ENCODE measurements at places on chromosomes 3 and 15. TPM values are rescaled to one million over a fixed set of nuclear protein-coding genes. Genes with fewer than 3 reads are reported as not detected.

SERPINI2 gene
- total RNA-seq, result not detected

GPR62 gene
- 0.13 TPM for total RNA-seq

PRSS50 gene
- total RNA-seq, result 0.13 TPM

SPINK8 gene
- not detected for total RNA-seq

MSL2 gene
- total RNA-seq, result 39.1 TPM

SEMA5B gene
- 10.1 TPM for total RNA-seq

CCDC174 gene
- 31.0 TPM for total RNA-seq

TPM1 gene
- total RNA-seq, result 396 TPM

TTLL13 gene
- total RNA-seq, result 0.71 TPM

BUB1B gene
- total RNA-seq, result 0.67 TPM

GHSR gene
- total RNA-seq, result not detected

A4GNT gene
- not detected for total RNA-seq

MEIS2 gene
- 22.0 TPM for total RNA-seq

DNA sequence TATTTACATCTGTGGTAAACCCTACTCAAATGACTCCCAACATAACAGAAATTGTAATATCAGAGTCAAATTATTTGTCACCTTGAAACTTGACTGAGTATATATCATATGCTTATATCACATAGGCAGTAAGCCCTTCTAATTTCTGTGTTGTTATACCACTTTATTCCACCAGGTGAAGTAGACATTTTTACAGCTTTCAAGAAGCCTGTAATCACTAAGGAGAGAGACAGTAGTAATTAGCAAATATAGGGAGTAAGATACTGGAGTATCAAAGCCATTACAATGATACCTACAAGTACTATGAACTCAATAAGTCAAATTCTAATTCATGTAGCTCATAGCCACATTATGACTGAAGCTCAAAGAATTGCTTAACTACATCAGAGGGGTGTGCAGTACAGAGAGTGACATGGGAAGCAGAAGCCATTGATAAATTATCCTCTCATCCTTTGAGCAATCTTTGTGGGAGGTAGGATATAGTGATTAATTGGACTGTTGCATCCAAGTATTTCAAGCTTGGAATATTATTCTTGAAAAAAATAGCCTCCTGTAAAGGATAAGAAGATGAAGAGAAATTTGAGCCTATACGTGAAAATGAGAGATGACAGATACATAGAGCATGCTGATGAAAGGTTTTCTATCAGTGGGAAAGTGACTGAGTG, 1005.9 kb downstream of the ZPLD1 start:
- no peak for DNase-seq

GRCh38 chr3:186570941-186571643, 572 bp downstream of the DNAJB11 start:
- DNase-seq, result no peak

DNA sequence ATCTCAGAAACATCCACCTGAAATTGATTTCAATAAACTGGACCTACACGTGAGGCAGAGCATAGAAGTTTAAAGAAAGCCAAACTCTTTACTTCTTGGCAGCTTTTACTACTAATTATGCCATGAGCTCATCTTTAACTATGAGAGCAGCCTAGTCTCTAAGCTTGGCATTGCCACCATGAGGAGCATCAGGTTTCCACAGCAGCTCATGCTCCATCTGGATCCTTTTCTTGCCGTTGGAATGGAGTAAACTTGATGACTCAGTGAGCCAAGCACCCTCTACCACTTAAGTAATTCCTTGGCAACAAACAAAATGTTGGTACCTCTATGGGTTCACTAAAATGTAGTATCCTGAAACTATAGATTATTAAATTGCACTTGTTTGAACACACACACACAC, 583.2 kb downstream of the EPHA3 start:
- DNase-seq, result no peak

DNA sequence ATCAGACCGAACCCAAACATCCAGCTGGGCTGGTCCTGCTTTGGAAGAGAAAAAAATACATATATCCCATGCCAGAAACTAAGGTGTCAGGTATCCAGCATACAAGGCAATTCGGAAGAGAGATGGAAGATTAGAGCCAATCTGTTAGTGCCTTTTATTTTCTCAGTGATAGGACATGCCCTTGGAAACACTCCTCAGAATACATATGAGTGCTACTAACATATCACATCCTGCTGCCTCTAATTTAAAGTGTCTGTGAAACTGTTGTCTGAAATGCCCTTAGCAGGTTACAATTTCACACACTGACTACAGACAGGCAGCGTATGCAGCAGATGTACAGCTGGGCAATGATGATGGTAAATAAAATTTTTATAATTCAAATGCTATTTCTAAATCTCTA, 78.9 kb downstream of the RBPMS2 start:
- DNase-seq, result no peak

GRCh38 chr15:46383978-46384377, 749.1 kb downstream of the SQOR start:
- DNase-seq, result no peak

GRCh38 chr3:16012086-16012485, 162.4 kb upstream of the GALNT15 start:
- no peak for DNase-seq

DNA sequence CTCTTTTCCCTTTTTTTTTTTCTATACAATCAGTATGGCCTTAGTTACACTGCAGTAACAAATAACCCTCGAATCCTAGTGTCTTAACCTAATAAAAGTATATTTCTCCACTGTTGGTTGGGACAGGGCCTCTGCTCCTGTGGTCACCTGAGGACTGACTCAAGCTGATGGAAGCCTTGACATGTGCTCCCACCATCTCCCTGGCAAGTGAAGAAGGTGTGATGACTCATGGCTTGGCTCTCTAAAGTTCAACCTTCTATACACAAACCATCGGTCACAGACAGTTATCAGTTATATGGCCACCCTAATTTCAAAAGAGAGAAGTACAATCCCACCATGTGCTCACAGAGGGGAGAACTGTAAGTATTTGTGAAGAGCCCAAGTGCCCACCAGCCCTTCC, 65.8 kb upstream of the CACNA2D3 start:
- DNase-seq, result no peak

DNA sequence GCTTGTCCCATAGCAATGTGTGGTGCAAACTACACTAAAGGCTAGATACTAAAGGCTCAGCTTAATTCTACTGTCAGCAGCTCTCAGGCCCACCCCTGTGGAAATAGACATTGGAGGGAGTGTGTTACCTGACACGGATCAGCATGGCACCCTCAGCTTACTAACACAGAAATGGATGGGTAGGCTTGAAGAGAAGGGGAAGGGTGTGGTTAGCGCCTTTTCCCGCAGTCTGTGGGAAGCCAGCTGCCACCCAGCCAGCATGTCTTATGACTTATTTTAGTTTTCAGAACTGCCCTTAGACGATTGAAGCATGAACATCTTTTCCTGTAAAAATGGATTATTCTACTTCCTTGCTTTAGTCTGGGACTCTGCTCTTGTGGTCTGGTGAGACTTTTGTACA, 25.8 kb upstream of the ADPGK start:
- no peak for DNase-seq

- no peak for DNase-seq
Observed at GRCh38 chr3:152827313-152827712, 7.6 kb upstream of the P2RY1 start.

GRCh38 chr3:122902326-122902725, 107.5 kb downstream of the SLC49A4 start:
- no peak for DNase-seq

DNA sequence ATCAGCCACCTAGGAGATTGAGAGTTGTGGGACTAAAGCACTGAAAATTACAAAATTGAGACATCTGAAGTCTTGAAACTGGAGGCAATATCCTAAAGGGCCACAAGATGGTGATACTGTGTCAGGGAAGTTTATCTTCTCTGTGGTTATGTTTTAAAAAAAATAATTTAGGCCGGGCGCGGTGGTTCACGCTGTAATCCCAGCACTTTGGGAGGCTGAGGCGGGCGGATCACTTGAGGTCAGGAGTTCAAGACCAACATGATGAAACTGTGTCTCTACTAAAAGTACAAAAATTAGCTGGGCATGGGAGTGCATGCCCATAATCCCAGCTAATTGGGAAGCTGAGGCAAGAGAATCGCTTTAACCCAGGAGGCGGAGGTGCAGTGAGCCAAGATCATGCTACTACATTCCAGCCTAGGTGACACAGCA, 17.9 kb upstream of the NIT2 start:
- no peak for DNase-seq

GRCh38 chr3:116393199-116393598, 52.1 kb downstream of the LSAMP start:
- DNase-seq, result no peak

GRCh38 chr15:50390554-50391264, 33.5 kb upstream of the USP8 start:
- no peak for DNase-seq

- peak; percentile 60 for DNase-seq
Observed at GRCh38 chr3:43770426-43771103, 79.8 kb downstream of the ABHD5 start.

Measured in sciatic nerve (tissue), 2 donors.